ENCODE measurements at places on chromosomes 2 and 18.

- DNase-seq = peak; percentile 94
Measured at GRCh38 chr2:67871686-67872412, 191.0 kb downstream of the C1D start.

DNA sequence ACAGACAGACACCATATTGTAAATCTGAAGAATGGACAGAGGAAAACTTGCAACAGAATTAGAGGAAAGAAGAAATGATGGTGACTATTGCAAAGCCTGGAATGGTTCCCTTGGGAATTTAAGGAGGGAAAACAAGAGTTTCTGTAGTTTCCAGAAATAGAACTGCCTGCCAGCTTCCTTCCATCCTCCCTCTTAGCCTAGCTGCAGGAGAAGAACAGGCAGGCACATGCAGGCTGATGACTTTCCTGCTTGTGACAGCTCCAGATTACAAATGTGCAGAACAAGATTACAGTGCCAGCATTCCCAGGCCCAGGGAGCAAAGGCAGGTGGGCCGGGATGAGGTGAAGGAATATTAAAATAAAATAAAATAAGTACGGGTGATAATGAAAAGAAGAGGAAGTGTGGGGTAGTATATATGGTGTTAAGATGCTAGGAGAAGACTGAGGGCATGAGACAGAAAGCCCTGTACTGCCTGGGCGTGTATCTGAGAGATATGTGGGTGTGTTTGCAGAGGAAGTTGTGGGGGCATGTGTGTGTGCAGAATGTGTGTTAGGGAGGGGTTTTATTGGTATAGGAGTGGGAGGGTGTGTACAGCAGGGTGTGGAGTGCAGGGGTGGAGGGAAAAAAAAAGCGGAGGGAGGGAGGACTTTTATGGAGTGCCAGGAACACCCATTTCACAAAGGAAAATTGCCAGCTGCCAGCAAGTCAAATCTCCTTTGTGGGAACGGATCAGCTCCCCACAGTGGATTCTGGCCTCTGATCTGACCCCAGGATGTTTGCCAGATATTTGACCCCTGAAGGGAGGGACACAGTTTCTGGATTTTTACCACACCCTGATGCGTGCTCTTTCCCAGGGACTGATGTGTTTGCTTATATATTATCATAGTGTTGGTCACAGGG lies 43.9 kb upstream of the NEMP2 start:
- DNase-seq = no peak

DNA sequence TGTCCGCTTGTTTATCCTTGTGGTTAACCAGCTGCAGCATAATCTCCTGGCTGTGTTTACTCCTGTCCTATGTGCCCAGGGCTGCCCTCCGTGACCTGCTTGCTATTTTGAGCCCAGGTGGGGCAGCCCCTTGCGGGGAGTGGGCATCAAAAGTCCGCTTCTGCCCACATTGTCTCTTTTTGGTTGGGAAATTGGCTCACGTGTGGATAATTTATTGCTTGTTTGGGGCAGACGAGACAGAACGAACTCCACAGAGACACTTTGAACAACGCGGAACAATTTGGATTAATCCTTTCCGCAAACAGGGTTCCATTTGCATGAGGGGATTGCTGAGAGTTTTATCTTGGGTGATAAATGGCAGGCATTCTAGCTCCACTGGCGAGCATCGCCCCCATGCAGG lies 8.1 kb upstream of the CXCR4 start:
- no peak for DNase-seq

DNA sequence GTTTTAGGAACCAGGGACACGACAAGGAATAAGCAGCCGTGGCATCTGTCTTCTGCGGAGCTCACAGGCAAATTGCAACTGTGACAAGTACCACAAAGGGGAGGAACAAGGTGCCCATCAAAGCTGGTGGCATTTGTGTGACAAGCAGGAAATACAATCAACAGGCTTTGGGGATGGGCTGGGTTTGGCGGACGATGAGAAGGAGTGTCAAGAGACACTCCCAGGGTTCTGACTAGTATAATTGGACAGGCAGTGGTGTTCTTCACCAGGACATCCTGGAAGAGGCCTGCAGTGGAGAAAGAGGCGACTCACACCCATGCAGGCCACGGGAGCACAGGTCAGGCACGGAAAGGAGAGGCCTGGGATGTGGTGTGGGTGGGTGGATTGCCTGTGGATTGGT lies 14.2 kb upstream of the SPATA3 start:
- DNase-seq = no peak

- no peak for DNase-seq
Measured at GRCh38 chr2:238528953-238529781, 102.4 kb downstream of the ASB1 start.

DNA sequence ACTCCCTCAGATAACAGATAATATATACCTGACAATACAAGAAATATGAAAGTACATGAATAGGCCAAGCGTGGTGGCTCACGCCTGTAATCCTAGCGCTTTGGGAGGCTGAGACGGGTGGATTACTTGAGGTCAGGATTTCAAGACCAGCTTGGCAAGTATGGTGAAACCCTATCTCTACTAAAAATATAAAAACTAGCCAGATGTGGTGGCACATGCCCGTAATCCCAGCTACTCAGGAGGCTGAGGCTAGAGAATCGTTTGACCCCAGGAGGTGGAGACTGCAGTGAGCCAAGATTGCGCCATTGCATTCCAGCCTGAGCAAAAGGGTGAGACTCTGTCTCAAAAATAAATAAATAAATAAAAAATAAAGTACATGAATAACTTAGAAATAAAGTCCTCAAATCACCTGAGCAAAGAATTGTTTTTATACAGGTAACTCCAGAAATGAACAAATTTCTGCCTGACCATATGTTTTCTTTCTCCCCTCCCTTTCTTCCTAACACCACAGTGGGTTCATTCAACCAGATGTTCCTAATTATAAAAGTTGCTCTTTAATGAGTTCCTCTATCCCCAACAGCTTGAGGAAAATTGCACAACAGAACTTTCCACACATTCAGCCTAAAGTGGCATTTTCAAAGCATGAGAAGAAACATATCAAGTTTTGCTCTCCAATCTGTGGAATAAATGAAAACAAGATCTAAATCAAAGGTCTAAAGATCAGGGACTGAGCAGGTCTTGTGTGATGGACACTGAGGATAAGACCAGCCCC lies 33.6 kb upstream of the AP1S3 start:
- no peak for DNase-seq

DNA sequence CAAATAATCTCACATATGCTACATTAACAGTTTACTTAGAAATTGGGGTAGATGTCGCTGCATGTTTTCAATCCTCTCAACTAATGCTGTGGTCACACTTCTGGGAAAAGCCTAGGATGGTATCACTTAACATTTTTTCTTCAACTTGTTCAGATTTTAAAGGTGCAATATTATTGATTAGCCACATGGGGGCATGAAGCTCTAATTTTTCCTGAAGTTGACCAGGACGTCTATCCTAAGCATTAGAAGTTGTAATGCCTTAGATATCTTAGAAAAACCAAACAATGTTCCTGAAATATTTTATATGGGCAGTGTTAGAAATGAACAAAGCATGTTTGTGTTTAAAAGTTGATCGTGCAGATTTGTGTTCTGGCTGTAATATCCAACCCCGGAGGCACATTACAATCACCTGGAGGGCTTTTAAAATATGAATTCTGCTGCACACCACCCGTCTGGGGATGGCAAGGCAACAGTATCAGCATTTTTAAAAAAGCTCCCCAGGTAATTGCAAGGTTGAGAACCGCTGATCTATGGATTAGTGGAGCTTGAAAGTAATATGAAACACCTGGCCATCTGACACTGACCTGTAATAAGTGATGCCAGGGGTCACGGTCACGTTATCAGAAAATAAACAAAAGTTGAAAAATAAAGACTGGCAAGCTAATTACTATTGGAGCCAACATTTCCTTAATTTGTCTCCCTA lies 100.5 kb upstream of the LMAN1 start:
- DNase-seq = peak; percentile 24

DNA sequence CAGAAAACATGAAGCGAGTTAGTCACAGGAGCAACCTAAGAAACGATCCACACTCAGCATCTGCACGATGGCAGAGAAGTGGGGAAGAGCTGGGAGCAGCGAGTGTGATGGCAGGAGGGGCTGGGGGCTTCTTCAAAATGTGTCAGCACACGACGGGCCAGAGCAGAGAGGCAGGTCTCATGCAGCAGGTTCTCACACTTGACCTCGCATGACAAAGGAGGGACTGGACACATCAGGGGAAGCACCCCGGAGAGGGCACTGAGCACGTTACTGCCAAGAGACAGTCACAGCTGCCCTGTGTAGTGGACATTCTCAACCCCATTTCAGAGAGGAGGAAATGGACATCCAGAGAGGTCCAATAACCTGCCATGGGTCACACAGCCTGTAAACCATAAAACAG lies 104.1 kb upstream of the CAPN13 start:
- DNase-seq = no peak

GRCh38 chr2:106816974-106817373 lies 69.0 kb downstream of the ST6GAL2 start:
- DNase-seq = no peak

- no peak for DNase-seq
Measured at GRCh38 chr18:69785466-69785865, 162.2 kb downstream of the CD226 start.

GRCh38 chr2:47301277-47301618 lies 101.7 kb upstream of the MSH2 start:
- no peak for DNase-seq
